Smooth muscle cell of the coronary artery (primary cell): ENCODE measurements at places on chromosomes 13 and 19. TPM values are rescaled to one million over a fixed set of nuclear protein-coding genes. Genes with fewer than 3 reads are reported as not detected.

Gene NDUFA7
- total RNA-seq: 19.4 and 52.7 TPM in 2 replicates

Gene CD79A
- total RNA-seq: not detected in 2 replicates

Gene FBXL3
- 39.8 and 45.7 TPM in 2 replicates for total RNA-seq

Gene ZNF723
- total RNA-seq: not detected in 2 replicates

Gene SPIB
- not detected in 2 replicates for total RNA-seq

Gene PRR19
- 0.15 TPM in 1 of 2 replicates, not detected in the other for total RNA-seq

Gene MYBPC2
- total RNA-seq: not detected in 2 replicates

Gene C19orf33
- total RNA-seq: 0.30 and 0.47 TPM in 2 replicates

Gene GJB2
- total RNA-seq: 0.82 TPM in 1 of 2 replicates, not detected in the other

Gene ZFP36
- total RNA-seq: 0.60 and 3.7 TPM in 2 replicates

Gene KLF12
- 7.1 and 7.7 TPM in 2 replicates for total RNA-seq

Gene GFY
- total RNA-seq: not detected in 2 replicates

Gene HIPK4
- under 0.01 and 0.08 TPM in 2 replicates for total RNA-seq

Gene PSG1
- total RNA-seq: 1.2 TPM in 1 of 2 replicates, not detected in the other

Gene PEG3
- 0.60 and 1.8 TPM in 2 replicates for total RNA-seq

Gene CEACAM19
- total RNA-seq: 0.90 and 3.2 TPM in 2 replicates

Gene CABP5
- not detected in 2 replicates for total RNA-seq

Gene SOX1
- not detected in 2 replicates for total RNA-seq

Gene CGB3
- not detected in 2 replicates for total RNA-seq

Gene PDE4C
- total RNA-seq: 1.6 and 2.1 TPM in 2 replicates

Gene ATP11A
- total RNA-seq: 6.0 and 7.8 TPM in 2 replicates

Gene MCF2L
- total RNA-seq: 1.1 and 2.6 TPM in 2 replicates

Gene LHB
- total RNA-seq: 0.15 TPM in 1 of 2 replicates, not detected in the other

Gene ANGPTL8
- 0.59 TPM in 1 of 2 replicates, not detected in the other for total RNA-seq

Gene SSC5D
- 0.68 and 5.7 TPM in 2 replicates for total RNA-seq

Gene RNF17
- 0.30 TPM in 1 of 2 replicates, not detected in the other for total RNA-seq

Gene ZNF850
- 1.2 and 5.9 TPM in 2 replicates for total RNA-seq

Gene USHBP1
- 1.1 TPM in 1 of 2 replicates, not detected in the other for total RNA-seq

Gene PRR20A
- not detected in 2 replicates for total RNA-seq

Gene IGFL3
- not detected in 2 replicates for total RNA-seq

Gene ZNF44
- 7.6 and 9.2 TPM in 2 replicates for total RNA-seq

Gene FAM83E
- total RNA-seq: 0.38 TPM in 1 of 2 replicates, not detected in the other

Gene DOCK6
- total RNA-seq: 9.0 and 14.2 TPM in 2 replicates

Gene ZNF444
- total RNA-seq: 4.1 and 10.8 TPM in 2 replicates

Gene PROSER3
- 0.47 and 3.0 TPM in 2 replicates for total RNA-seq
